ENCODE measurements at places on chromosomes 7 and 10. TPM values are rescaled to one million over a fixed set of nuclear protein-coding genes. Genes with fewer than 3 reads are reported as not detected.

DNA sequence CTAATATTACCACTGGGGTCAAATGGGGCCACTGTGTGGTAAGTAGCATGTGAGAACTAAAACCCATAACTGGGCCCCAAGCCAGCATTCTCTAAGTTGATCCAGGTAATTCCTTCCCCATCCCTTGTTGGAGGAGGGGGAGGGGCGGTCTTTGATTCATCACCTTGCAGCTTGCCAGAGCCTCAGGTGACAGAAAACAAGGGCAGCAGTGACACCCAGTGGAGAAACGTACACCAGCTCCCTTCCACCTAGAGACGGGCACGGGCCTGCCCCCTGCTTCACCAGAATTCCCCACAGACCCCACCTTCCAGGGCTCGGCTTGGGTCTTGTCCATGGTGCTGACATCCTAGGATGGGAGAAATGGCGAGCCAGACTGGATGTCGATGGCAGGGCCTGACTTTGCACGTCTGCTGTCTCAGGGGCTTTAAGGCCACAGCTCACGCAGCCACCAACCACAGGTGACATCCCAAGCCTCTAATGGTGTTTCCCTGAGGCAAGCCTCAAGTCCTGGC is 102.0 kb downstream of the STRA8 start:
- ATAC-seq, result peak; percentile 35

GRCh38 chr7:155878250-155878649 is 66.0 kb upstream of the SHH start:
- no peak for ATAC-seq

DNA sequence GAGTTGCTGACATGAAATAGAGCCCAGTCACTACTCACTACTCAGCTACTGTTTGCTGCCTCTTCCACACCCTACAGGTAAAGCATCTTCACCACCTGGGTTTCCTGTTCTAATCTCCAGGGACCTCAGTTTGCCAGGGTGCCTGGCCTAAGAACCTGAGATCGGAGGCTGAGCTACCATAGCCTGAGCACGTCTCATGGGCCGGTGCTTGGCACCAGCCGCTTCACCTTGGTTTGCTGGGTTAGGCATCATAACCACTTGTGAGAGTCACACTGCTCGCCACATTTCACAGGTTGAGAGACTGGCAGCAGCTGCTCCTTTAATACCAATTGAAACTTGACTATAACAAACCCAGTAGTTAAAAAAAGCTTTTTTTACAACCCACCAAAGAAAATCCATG is 75.1 kb downstream of the EMX2 start:
- ATAC-seq, result no peak

GRCh38 chr10:44925811-44926750 is 14.9 kb downstream of the TMEM72 start:
- no peak for ATAC-seq

Gene TMEM196
- not detected for total RNA-seq

GRCh38 chr10:70561070-70561469 is 41.5 kb downstream of the PRF1 start:
- no peak for ATAC-seq

GRCh38 chr7:69399401-69399800 is 198.9 kb upstream of the AUTS2 start:
- no peak for ATAC-seq

GRCh38 chr7:107047902-107048782 is 3.6 kb downstream of the PRKAR2B start:
- no peak for ATAC-seq

- no peak for ATAC-seq
These were observed 17.1 kb downstream of the COL13A1 start for GRCh38 chr10:69818676-69819239.

- ATAC-seq, result no peak
These were observed 1.0 kb upstream of the PLAC9 start for GRCh38 chr10:80131499-80131901.

GRCh38 chr7:107609811-107610261 is 29.8 kb downstream of the BCAP29 start:
- ATAC-seq, result peak; percentile 36

DNA sequence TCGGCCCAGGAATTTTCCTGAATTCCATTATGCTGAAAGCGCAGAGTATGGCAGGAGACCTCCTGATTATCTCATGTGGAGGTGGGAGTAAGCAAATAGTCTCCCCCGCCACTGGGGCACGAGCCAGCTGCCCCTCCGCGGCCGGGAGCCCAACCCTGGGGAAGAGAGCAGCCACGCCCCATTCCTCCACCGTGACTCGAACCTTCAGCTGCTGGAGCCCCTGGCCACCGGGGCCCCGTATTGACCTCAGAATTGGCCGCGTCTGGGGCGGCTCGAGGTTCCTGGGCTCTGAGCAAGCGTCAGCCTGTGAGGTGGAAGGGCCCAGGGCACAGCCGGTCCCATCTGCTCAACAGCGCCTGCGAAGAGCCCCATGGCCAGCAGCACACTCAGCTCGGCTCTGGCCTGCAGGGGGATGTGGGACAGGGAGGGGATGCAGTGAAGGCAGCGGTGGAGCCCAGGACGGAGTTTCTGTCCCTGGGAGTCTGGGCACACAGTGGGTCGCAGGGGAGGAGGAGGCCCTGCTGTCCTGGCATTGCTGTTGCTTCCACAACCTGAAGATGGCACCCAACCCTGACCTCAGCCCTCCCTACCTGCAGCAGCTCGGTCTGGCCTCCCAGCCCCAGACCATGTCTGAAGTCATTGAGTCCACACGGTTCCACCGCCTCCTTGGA is 97.8 kb downstream of the CHST15 start:
- peak; percentile 37 for ATAC-seq
